ENCODE measurements at places on chromosomes 3 and 15. TPM values are rescaled to one million over a fixed set of nuclear protein-coding genes. Genes with fewer than 3 reads are reported as not detected.

CDCP1 gene
- 1.6 TPM for total RNA-seq

SLC28A2 gene
- total RNA-seq = not detected

XCR1 gene
- not detected for total RNA-seq

GP9 gene
- total RNA-seq = not detected

C3orf20 gene
- 0.31 TPM for total RNA-seq

CNTN3 gene
- total RNA-seq = 37.9 TPM

CLDN18 gene
- total RNA-seq = not detected

RPP25 gene
- 5.0 TPM for total RNA-seq

DPPA2 gene
- not detected for total RNA-seq

HES1 gene
- total RNA-seq = 14.7 TPM

SLC2A2 gene
- total RNA-seq = not detected

PLCL2 gene
- 95.8 TPM for total RNA-seq

GRK7 gene
- total RNA-seq = 0.31 TPM

SENP8 gene
- 5.6 TPM for total RNA-seq

LTF gene
- total RNA-seq = 0.63 TPM

AHSG gene
- 0.63 TPM for total RNA-seq

RTP3 gene
- total RNA-seq = not detected

RTP1 gene
- total RNA-seq = 0.31 TPM

BOC gene
- total RNA-seq = 33.8 TPM

EFCC1 gene
- 0.94 TPM for total RNA-seq

RARRES1 gene
- total RNA-seq = 2.5 TPM

GPR176 gene
- 35.4 TPM for total RNA-seq

GUCA1C gene
- total RNA-seq = not detected
